ENCODE measurements at places on chromosomes 11 and 22.

GRCh38 chr11:20090654-20091374 is 69.5 kb downstream of the DBX1 start:
- DNase-seq = no peak

DNA sequence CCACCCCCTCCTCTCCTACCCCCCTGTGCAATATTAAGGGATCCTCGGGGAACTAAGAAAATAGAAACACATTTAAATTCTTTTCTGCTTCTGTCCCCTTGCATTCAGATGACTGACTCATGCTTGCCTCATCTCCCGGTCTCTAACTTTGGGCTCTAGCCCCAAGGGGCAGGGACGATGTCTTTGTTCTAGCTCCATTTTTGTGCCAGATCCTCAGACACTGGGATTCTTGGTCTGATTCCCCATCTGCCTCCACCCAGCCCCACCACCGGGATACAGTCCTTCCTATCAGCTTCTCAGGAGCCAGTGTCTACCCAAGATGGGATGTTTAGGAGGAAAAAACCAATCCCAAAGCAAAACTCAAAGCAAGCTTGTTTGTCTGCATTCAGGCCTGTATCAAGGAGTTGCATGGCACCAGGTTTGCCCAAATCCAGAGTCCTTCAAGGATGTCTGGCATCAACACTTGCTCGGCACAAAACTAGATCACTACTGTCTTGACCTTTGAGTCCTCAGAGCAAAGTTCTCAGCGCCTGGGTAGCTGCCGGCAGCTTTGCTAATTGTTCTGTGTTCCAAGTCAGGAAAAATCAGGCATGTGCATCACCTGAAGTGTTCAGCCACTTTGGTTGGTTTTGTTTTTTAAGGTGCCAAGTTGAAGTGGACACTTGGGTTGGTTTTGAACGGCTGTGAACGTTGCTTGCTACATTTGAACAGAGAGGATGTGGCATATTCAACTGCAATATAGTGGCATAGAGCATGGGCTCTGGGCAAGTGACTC is 212.8 kb downstream of the DSCAML1 start:
- no peak for DNase-seq

GRCh38 chr11:44596525-44597276 is 31.2 kb downstream of the CD82 start:
- DNase-seq = peak; percentile 16

DNA sequence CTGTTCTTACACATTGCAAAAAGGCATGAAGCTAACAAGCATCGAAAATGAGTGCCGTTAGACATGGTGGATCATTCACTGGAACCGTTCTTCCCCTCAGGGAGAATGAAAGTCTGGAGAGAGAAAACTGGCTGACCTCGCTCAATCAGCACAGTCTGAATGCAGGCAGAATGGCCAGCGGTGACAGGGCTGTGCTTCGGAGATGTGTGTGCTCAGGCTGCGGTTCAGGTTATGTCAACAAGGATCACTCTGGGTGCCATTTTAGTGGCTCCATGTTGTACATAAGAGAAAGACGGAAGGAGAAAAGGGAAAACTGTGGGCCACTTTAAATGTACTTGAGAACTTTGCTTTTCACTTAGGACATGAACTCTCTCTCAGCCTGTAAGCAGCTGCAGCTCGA is 749.8 kb upstream of the ARHGAP42 start:
- DNase-seq = no peak

DNA sequence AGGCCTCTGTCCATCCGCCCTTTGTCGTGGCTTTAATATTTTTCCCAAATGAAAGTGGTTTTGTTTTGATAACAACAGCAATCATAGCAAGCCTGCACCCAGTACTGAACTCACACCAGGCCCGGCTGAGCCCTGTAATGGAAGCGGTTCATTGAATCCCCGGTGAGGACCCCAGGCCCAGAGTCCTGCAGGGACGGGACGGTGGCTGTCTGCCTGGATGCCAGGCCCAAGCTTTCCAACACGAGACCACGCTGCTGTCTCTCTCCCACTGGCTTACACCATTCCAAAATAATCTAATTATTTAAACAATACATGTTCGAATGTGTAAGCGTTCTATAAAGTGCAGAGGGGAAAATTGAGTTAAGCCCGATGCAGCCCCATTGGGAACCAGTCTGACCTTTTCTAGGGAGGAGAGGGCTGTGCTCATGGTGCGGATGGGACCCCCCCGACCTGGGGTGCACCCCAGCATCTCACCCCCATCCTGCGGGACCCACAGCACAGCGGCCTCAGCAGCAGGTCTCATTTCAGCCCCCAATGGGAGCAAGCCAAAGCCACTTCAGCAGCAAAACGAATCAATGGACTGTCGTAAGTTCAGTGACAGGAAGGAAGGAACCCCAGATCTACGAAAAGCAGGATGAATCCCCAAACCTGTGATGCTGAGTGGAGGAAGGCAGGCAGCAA is 1046.9 kb downstream of the BRD1 start:
- DNase-seq = no peak

All from KBM-7 (cell line).